ENCODE measurements at places on chromosomes 6 and 20.

GRCh38 chr6:98880486-98880885 lies 46.1 kb downstream of the POU3F2 start:
- no peak for DNase-seq

GRCh38 chr6:43829470-43829869 lies 59.5 kb downstream of the VEGFA start:
- DNase-seq: no peak

DNA sequence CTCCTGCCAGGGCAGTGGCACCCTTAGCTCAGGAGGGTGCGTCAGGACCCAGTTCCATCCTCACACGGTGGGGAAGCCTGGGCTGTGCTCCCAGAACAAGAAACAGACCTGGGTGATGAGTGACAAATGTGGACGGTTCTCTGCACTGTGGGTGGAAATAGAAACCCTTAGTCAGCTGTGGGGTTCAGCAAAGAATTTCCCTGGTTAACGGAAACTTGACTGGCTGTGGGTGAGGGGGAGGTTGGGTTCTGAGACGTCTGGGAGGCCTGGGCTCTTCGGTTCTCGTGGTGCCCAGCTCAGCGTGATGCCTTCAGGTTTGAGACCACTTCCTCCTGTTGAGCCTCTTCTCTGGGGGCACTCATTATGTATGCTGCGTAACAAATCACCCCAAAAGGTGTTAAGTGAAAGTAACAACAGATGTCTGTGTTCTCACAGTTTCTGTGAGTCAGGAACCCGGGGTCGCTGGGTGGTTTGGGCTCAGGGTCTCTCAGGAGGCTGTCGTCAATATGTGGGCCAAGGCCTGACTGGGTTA lies 53.1 kb upstream of the FAM83D start:
- DNase-seq: no peak

- DNase-seq: no peak
These were observed 85.3 kb upstream of the FOXP4 start for GRCh38 chr6:41460742-41461336.

All from fibroblast of the conjunctiva (primary cell).